CD8-positive, alpha-beta T cell (primary cell): ENCODE measurements at places on chromosomes 13 and 19.

- DNase-seq: no peak
Measured at GRCh38 chr13:76622315-76623040, 263.7 kb downstream of the KCTD12 start.

DNA sequence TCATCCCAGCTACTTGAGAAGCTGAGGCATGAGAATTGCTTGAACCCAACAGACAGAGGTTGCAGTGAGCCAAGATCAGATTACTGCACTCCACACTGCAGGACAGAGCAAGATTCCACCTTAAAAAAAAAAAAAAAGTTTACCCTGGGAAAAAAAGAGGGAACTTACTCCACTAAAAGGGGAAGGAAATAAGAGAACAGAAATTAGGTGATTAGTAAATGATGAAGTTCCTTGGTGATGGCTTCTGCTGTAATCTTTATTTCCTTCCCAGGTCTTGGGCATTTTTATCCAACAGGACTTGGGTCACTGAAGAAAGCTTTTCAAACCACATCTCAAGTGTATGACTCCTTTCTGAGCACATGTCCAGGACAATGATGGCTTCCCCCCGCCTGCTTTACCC is 9.3 kb downstream of the ZNF780A start:
- DNase-seq: no peak

DNA sequence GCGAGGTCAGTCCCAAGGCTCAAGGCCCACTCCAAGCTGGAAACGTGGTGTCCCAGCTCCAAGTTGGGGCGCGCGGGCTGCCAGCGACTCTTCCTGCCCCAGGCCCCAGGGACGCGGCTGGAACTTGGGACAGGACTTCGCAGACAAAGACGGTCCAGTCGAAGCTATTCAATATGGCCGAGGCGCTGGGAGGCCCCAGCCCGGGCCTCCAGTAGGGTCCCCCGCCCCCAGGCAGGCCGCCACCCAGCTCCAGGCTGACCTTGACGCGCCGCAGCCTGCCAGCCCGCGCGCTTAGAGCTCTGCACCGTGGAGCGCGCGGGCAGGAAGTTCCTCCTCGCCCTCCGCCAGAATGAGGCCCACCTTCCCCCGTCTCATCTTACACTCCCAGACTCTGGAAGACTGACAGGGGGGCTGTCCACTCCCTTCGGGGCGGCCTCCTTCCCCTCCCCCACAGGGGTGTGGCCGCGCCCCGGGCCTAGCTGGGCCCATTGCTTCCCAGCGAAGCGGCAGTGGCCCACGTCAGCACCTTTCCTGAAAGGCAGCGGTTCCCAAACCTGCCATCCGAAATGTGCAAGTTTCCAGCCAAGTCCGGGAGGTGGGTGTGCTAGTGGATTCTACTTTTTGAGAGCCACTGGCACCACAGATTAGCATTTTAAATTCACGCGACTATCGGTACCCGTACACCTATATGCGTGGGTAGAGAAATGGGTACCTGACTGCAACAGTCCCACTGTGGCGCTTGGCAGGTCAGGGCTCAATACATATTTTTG is at the start of gene CCDC8:
Gene CCDC8 (minus strand): TSS at position 303 of the 770 bp plus-strand sequence. CDS start 754 bp downstream, outside the sequence.
- no peak for DNase-seq

DNA sequence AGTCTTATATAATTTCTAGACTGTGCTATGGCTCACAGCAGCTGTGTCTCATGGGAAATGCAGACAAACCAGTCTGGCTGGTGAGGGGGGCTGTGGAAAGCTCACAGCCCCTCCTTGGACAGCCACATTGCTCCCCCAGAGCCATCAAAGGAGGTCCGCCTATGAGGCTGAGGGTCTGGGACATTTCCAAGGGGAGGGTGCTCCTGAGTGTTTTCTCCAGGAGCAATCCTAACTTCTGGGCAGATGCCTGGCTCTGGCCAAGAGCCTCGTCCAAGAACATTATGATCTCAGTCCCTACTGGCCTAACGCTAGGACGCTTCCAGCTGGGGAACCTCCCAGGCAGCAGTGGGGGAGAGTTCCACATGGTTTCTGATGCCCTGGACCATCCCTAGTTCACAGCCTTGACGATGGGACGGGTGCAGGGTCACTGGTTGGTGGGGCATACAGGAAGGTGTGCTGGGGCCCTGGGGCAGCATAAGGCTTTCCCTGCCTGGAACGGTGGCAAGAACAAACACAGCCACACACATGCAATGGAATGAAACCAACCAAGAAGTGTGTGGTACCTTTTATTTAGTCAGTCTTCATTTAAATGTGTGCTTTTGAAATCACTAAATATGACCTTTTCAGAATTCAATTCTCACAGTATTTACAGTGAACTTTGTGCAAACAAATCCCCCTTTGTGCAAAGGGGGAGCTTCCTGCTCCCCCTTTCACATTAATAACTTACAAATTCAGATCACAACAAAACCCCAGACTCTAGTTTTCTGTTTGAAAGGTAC is 60.6 kb downstream of the CDADC1 start:
- no peak for DNase-seq

- DNase-seq: no peak
Measured at GRCh38 chr19:10811391-10812111, 24.5 kb downstream of the TMED1 start.

GRCh38 chr19:39915848-39916215 is 18.6 kb downstream of the FCGBP start:
- DNase-seq: no peak

DNA sequence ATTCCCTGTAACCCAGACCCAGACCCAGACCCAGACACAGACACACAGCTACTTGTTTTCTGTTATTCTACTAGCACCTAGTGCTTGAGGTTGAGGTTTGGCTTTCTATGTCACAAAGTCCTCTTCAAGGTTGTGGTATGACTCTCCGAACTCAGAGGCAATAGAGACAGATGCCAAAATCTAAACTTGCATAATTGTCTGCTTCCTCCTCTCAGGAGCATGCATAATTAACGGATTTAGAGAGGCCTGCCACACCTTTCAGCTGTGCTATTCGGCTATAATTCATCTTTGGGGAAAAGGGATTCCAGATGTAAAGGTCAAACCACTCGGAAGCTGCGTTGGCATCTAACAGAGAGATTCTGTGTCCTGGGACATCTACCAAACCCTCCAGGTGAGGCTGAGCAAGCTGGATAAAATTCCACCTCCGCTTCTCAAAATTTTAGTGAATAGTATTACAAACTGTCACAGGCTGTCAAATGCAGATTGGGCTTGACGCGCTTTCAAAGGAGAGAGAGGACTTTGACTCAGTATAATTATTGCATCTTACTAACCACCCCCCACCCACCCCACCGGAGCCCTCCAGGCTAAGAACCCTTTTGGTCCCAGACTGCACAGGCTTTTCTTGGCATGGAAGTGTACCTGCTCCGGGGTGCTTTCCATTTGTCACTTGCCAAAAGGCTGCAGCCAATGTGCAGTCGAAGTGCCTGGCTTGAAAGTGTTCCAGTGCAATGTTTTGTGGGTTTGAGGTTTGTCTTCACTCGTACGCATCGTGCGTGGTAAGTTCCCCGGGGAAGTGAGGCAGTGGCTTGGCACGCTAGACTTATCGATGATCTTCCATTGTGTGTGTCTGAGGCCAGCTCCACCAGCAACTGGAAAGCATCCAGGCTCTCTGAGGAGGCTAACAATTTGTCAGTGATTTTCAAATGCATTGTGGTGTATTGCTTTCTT is 194.1 kb downstream of the TDRD3 start:
- no peak for DNase-seq
